Stimulated activated CD8-positive, alpha-beta memory T cell treated with anti-CD3 and anti-CD28 coated beads, Interleukin-2, amount 100 ng/mL, for 48 hours (primary cell): ENCODE measurements at places on chromosomes 6 and 20.
A peak's percentile ranks its signal among the peaks of the same experiment; 100 is the strongest.

- peak; percentile 86 for DNase-seq
Measured at GRCh38 chr6:144063744-144064401, 31.5 kb downstream of the SF3B5 start.

DNA sequence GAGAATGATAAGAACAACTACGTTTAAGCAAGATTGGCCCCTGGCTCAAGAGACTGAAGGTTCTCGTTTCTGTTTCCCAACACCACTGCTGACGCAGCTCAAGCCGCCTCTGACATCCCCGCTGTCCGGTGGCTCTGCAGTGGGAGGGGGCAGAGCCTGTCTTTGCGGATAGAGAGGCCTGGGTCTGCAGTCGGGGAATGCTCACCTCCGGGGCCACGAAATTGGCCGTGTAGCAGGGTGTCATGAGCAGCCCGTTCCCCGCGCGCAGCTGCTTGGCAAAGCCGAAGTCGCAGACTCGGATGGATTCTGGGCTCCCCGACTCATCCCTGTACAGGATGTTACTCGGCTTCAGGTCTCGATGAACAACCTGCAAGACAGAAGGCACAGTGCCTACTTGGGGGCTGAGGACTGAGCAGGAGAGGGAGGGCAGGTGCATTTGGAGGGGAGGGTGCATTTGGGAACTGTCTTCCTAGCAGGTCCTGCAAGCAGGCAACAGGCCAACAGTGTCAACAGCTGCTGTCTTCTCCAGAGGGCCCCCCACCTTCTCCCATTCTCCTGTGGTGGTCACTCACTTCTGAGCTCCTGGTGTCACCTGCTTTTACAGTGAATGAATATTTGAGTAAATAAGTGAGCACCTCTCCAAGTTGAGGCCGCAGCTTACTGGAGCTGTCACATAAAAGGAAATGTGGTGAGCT lies 40.5 kb upstream of the MPC1 start:
- no peak for DNase-seq

GRCh38 chr20:13552061-13552460 lies 86.7 kb downstream of the TASP1 start:
- DNase-seq = no peak

GRCh38 chr20:56595746-56596475 lies 33.2 kb upstream of the TFAP2C start:
- DNase-seq = no peak

DNA sequence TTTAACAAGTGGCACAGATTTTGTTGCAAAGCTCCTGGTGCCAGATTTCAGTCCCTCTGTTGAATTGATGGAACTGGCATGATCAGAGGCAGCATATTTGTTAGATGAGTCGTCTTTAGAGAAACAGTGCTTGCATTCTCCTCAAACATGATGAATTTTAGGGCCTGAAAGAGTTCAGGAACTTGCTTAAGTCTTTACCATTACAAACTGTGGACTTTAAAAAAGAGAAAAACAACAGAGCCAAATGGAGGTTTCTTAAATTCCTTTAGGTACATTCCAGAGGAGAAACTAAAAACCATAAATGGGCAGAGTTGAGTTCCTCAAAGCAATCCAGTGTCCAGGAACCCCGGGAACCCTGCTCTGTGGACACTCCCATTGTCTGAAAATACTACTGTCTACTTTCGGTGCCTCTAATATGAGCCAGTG lies 2.5 kb downstream of the GTF2H5 start:
- no peak for DNase-seq

DNA sequence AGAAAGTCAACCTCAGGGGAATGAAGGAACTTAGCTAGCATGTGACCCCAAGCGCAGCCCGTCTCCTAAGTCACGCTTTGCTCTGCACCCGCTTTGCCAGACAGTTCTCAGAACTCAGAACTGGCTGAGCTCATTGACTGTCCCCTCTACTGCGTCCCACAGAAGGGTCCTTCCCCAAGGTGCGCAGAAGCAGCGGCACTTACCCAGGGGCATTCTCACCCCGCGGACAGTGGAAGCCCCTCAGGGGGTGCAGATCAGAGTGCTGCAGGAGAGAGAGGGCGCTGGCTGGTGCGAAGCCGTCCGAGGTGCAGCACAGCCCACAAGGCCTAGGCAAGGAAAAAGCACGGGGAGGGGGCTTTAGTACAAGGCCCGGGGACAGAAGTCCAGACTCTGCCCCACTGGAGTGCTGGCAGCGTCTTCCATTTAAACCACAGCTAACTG lies 807 bp downstream of the SNHG17 start:
- DNase-seq = no peak

DNA sequence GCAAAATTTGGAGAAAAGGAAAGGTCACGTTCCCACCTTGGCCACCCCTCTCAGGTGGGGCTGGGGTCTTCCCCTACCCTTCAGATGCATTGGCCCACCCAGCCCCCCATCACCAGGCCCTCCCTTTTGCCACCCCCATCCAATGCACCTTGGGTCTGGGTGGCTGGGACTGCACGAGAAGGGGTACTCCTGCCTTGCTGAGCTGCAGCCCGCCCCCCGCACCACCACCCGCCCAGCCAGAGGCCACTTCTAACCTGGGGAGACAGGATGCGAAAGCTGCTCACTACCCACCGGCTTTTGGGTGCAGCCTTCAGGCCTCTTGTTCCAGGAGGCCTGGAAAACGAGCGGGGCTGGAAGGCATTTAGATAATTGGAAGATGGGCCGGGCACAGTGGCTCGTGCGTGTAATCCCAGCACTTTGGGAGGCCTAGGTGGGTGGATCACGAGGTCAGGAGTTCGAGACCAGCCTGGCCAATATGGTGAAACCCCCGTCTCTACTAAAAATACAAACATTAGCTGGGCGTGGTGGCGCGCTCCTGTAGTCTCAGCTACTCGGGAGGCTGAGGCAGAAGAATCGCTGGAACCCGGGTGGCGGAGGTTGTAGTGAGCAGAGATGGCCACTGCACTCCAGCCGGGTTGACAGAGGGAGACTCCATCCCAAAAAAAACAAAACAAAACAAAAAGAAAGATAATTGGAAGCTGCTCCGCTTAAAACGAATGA lies 1.2 kb upstream of the CDC25B start:
- no peak for DNase-seq

GRCh38 chr6:157203312-157203744 lies 120.0 kb downstream of the TMEM242 start:
- no peak for DNase-seq
